ENCODE measurements at places on chromosomes 1 and 21.

- DNase-seq: no peak
Measured at GRCh38 chr1:201419746-201420607, 1.6 kb downstream of the TNNI1 start.

DNA sequence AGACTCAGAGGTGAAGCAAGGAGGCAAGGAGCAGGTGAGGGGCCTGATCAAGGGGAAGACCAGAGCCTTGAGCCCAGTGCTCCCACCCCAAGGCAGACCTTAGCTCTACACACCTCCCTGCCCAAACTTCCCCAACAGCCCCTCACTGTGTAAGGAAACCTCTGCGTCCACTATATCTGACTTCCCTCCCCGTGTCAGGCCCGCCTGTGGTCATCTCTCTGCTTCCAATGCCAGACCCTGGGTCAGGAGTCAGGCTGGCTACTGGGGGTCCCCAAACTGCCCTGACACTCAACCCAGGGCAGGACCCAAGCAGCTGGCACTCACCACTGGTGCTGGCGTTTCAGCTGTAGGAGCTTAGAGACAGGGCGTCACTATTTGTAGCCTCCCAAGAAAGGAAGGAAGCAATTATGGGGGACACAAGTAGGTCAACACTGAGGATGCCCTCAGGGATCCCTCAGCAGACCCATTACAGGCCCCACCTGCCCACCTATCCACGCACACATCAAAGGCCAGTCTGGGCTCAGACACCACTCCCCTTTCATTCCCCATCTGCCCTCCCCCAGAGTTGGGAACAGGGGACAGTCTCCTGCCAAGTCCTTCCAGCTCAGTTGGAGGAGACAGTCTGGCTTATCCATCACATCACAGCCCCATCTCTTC, 811 bp upstream of the S100A3 start:
- DNase-seq: no peak

- DNase-seq: no peak
Measured at GRCh38 chr1:160741092-160741501, 2.0 kb downstream of the SLAMF7 start.

DNA sequence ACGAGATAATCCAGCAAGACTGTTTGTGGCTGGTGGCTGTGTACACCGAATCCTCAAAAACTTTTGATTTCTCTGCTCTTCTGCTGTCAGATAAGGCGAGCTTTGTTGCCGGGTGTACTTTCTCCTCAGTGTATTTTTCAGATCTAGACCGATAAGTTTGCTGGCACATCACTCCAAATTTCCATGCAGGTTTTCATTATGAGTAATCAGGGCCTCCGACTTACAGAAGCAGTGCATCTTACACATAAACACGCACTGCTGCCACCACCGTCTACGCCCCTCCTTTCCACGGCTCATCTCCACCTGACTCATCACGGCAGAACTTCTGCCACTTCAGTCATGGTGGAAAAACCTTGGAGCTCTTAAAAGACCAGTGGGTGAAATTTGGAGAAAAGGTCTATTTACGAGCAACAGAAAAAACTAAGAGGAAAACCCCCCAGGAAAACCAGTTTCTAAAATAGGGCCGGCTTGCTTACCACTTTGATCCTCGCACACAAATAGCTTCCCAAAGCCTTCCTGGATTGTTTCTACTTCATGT, 7.7 kb downstream of the ZBTB21 start:
- no peak for DNase-seq

- no peak for DNase-seq
Measured at GRCh38 chr1:157028674-157029073, 16.9 kb downstream of the ARHGEF11 start.

GRCh38 chr1:97905141-97905940, 15.5 kb downstream of the DPYD start:
- no peak for DNase-seq

- no peak for DNase-seq
Measured at GRCh38 chr1:116770625-116771024, 16.4 kb downstream of the CD2 start.

DNA sequence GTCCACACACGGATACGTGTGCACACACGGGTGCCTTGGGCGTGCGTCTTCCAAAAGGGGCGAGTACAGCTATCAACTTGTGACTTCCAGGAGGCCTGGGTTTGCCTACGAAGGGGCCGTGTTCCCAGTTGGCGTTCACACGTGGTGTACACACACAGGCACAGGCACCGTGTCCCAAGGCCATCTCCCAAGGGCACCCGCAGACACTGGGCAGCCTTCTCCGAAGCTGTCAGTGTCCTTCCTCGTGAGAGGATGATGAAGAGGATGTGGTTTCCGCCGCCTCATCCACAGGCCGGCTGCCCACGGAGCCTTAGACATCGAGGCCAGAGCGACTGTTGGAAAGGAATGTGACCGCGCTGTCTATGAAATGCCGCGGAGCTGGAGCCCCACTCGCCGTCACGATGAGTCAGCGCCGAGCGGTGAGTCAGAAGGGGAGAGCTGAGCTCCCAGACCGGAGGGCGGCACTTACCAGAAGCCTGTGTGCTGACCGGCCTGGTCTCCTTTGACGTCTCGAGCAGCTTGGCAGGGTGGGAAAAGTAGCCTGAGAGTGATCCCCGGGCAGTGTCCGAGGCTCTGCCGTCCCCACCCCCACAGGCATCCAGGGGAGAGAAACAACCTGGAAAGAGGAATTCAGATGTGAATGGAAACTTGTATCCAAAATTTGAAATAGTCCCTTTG, 141.4 kb upstream of the ARHGEF16 start:
- no peak for DNase-seq

- no peak for DNase-seq
Measured at GRCh38 chr1:158177700-158178450, 2.8 kb upstream of the CD1D start.

- no peak for DNase-seq
Measured at GRCh38 chr1:79043506-79043905, 37.0 kb upstream of the ADGRL4 start.

- no peak for DNase-seq
Measured at GRCh38 chr1:117146575-117147340, 25.2 kb upstream of the TRIM45 start.

DNA sequence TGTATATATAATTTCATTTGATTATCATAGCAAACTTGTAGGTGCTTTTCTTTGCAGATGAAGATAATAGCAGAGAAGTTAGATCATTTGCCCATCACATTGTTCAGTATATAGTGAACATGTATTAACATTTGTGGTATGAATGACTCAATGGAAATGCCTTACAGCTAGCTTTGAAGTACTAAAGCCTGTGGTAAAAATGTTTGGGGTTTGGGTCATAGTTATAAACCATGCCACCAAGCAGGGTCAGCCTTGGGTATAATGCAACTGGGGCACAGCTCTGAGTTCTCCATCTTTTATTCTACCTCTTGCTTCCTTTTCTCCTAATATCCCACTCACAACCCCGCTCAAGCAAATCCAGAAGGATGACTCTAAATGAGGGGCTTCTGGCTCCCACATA, 141.6 kb downstream of the KCNT2 start:
- DNase-seq: no peak

- DNase-seq: no peak
Measured at GRCh38 chr1:103111926-103112325, 3.6 kb upstream of the COL11A1 start.

GRCh38 chr1:55310505-55310971, 95.4 kb upstream of the USP24 start:
- no peak for DNase-seq

- no peak for DNase-seq
Measured at GRCh38 chr1:50109647-50110075, 941 bp downstream of the ELAVL4 start.

DNA sequence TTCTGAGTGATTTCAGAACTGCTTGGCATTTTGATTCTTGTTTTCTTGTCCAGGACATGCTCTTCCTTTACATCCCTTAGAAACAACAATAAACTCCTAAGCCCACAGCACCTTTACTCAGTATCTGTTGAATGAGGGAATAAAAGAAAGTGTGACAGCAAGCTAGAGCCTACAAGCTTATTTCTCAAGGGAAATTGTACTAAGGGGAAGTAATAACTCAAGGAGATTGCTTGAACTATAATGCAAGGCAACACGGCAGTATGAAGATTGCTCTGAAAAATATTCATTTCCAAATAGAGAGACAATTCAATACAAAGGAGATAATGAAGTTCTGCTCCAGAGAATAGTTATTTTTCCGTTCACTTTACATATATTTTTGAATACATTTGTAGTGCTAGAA, 6.5 kb downstream of the OR6P1 start:
- DNase-seq: no peak

- no peak for DNase-seq
Measured at GRCh38 chr1:67689267-67690017, 4.4 kb downstream of the GADD45A start.

- no peak for DNase-seq
Measured at GRCh38 chr1:176976771-176977170, 187.7 kb downstream of the ASTN1 start.

DNA sequence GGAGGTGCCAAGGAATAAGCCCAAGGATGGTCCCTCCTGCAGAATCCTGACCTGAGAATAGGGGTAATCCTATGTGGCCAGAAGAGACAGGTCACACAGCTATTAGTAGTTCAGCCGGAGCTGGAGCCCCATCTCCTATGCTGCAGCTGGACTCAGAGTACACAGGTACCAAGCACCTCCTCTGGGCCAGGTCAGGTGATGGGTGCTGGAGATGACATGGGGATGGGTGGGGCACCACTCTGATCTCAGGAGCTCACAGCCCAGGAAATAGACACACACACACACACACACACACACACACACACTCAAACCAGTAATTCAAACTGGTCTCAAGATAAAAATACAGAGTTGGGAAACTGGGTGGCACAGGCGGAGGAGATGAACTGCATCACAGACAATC, 54.2 kb upstream of the SSBP3 start:
- no peak for DNase-seq

GRCh38 chr1:4756851-4757580, 102.6 kb downstream of the AJAP1 start:
- DNase-seq: no peak

DNA sequence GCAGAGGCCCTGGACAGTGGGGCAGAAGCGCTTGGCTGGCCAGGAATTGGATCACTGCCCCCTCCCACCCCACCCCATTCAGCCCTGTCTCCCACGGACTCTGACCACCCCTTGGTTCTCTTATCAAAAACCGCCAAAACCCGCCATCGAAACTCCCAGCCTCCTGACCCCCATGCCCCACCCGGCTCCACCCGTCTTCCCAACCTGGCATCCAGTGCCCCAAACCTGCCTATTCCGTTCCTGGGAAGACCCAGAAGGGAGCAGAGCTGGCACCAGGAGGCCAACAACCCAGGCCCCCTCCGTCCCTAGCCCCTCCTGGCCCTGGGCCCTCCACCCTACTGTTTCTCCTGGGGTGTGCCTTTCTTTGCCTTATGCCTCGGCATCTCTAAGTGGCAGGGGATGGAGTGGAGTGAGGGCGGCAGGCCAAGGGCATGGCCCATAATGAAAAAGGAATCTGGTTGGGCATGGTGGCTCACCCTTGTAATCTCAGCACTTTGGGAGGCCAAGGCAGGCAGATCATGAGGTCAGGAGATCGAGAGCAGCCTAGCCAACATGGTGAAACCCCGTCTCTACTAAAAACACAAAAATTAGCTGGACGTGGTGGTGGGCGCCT, 16.5 kb upstream of the EPHA2 start:
- DNase-seq: no peak

- DNase-seq: no peak
Measured at GRCh38 chr21:27787046-27787445, 820.2 kb upstream of the ADAMTS5 start.

- no peak for DNase-seq
Measured at GRCh38 chr21:35602811-35603362, 457.4 kb downstream of the SETD4 start.

DNA sequence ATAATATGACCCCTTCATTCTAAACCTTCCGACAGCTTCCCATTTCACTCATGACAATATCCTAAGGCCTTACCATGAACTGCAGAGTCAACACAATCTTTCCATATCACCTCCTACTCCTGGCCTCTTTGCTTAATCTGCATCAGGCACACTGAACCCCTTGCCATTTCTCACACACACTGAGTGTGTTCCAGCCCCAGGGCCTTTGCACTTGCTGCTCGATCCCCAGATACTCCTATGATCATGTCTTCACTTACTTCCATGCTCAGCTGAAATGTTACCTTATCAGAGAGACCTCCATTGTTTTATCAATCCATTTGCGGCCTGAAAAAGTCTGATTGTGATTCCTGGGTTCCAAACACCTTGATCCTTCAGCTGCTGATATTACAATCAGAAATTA, 47.0 kb downstream of the ETS2 start:
- DNase-seq: no peak

- no peak for DNase-seq
Measured at GRCh38 chr21:26939601-26940111, 27.2 kb downstream of the ADAMTS5 start.

- no peak for DNase-seq
Measured at GRCh38 chr1:63775418-63776127, 1.8 kb downstream of the ROR1 start.

- DNase-seq: no peak
Measured at GRCh38 chr1:226201029-226201593, 14.6 kb upstream of the ACBD3 start.

Measured in effector CD8-positive, alpha-beta T cell (primary cell).